ENCODE measurements at places on chromosomes 5 and 9.

DNA sequence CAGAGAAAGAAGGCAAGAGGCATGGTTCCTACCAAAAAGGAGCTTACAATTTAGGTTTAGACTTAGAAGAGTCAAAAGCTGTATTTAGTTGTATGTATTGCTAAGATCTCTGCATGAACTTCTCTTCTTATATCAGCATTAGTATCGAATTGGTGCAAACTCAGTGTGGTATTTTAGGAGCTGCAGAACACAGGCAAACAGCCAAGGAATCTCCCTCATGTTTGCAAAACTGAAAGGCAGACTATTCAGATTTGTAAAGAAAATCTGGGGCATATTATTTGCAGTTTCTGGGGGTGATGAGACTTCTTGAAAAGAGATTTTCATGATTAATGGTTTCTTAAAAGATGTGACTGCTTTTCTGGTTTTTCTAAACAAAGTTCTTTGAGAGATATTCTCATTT lies 252.7 kb downstream of the CEMIP2 start:
- DNase-seq: no peak

GRCh38 chr9:113775749-113776148 lies 100.4 kb upstream of the ZNF618 start:
- DNase-seq: no peak

DNA sequence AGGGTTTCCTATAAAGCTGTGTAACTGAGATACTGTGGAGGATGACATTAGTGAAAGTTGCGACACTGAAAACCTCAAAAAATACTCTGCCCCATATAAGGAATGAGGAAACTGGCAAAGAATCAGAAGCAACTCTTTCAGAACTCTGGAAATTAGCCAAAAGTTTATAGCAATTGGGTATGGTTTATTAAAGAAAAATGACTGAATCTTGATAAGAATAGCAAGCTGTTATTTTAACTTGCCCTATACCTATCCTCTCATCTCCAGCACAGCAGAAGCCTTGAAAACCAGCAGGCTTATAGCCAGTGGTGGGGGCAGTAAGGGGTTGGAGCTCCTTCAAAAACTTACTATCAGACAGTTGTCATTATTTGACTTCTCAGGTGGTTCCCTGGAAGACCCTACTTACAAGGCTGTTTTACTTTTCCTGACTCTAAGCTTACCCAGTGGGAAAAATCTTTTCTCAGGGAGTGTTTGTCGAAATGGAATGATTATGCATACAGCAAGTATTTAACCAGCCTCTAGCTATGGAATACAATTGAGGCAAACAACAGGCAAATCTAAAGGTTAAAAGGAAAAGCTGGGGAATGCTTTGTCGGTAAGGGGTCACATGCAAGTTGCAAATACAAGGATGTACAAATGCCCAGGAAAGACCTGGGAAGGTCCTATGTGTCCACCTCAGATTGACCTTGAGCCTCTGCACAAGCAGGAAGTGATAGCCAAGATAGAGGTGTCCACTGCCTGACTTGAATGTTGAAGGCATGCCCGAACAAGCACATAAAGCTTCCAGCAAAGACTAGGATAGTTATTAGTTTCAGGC lies 21.0 kb upstream of the FAM151B start:
- DNase-seq: no peak

DNA sequence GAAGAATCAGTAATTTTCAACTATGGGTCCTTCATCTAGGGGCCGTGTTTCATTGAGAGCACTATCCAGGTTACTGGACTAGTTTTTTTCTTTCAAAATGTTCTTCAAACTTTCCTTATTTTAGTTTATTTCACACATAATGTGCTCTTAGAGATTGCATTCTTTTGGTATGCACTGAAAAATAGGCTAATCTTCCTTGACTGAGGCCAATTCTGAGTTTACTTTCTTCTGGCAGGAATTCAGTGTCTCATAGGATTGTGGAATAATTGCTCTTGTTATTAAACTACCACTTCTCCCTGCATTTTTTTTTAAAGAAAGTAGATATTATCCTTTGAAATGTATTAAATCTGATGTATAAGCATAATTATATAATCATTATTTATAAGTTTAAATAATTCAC lies 624.5 kb downstream of the RAB3C start:
- no peak for DNase-seq

GRCh38 chr5:95883185-95884016 lies 60.9 kb upstream of the GLRX start:
- DNase-seq: no peak
